Stimulated activated CD4-positive, alpha-beta T cell treated with anti-CD3 and anti-CD28 coated beads, Interleukin-15, amount 100 ng/mL, for 24 hours (primary cell): ENCODE measurements at places on chromosomes 16 and 17.

DNA sequence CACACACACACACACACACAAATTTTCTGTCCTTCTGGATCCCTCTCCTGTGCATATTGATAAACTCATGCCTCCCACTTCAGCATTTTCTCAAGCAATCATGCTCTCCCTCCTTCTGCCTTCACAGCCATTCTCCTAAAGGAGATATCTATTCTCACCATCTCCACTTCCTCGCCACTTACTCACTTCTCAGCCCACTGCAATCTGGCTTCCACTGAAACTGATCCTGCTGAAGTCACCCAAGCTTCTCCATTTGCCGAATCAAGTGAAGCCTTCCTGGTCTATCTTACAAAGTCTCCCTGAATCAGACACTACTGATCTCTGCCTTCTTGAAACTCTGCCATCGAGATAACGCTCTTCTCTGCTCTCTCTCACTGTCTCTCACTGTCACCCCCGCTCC, 54.0 kb upstream of the GNAO1 start:
- no peak for DNase-seq

DNA sequence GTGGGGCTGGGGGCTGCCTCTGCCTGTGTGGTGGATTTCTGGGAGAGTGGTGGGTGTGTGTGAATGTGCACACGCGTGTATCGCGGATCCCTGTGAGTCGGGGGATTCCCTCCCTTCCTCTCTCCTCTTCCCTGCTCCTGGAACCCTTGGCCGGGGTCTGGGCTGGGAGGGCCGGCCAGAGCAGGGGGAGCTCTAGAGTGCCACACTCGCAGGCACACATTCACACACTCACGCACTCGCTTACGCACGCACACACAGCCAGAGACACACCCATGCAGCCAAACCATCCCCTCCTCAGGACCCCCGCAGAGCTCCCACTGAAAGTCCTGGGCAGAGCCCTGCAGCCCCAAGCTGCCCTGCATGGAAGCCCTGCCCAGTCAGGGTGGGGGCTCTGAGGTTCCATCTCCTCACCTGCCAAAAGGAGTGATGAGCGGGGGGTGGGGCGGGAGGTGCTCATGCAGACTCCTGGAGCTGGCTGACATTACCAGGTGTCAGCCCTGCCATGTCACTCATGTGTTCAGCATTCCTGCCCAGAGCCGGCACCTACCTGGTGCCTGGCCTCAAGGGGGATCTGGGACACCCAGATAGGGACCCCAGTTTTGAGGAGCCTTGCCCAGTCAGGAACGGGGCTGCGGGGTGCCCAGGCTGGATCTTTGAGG, 1.9 kb downstream of the NECAB2 start:
- DNase-seq, result no peak

- no peak for DNase-seq
Observed at GRCh38 chr16:21056396-21056795, 94.2 kb downstream of the DNAH3 start.

DNA sequence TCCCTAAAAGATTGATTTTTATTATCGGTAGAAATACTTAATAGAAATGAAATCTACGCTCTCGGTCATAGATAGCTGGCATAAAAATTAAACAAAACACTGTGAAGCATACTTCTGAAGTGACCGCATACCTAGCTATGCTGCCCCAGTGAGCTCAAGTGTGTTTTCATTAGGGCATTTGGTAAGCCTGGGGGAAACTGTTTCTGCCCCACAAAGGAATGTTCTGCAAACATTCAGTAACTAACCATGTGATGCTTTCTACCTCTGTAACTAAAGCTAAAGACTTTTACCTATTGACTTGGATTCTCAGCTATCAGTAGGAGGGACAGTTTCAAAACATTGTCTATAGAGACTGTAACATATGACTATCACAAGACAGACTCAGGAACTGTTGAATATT, 93.5 kb upstream of the HSBP1 start:
- no peak for DNase-seq

DNA sequence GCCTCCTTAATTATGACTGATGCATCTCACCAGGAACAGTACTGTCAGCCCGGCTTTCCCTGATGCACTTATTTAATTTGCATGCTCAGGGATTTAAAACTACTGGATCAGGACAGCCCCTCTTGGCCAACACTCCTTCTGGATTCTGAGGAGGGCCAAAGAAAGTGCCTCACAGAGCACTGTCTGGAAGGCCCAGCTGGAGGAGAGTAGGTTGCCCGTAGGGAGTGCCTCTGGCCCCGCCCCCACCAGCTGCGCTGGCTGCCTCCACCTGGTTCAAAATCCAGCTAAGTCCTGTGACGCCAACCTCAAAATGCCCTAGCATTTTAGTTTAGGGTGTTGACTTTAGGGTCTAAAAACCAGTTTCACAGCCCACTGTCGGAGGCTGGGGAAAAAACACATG, 49.4 kb upstream of the SREBF1 start:
- no peak for DNase-seq

DNA sequence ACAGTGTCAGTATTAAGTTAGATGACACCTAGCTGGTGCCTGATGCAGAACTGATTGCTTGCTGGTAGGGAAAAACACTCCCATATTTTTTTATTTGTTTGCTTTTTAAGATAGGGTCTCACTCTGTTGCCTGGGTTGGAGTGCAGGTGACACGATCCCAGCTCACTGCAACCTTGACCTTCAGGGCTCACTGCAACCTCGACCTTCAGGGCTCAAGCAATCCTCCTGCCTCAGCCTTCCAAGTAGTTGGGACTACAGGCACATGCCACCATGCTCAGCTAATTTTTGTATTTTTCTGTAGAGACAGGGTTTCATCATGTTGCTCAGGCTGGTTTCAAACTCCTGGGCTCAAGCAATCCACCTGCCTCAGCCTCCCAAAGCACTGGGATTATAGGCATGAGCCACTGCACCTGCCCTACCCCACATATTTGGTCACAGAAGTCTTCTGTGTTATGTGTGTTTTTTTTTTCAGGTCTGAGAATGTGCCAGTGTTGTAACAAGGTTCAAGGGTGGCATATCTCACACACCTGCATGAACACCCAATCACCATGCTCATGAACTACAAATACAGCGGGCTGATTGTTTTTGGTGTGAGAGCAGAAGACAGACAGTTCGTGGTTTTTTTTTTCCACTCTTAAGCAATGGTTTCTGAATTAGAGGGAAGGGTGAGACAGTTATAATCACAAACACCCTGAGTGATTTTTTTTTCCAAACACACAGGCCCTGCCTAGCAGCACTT, 22.8 kb downstream of the SPAG9 start:
- DNase-seq, result no peak

DNA sequence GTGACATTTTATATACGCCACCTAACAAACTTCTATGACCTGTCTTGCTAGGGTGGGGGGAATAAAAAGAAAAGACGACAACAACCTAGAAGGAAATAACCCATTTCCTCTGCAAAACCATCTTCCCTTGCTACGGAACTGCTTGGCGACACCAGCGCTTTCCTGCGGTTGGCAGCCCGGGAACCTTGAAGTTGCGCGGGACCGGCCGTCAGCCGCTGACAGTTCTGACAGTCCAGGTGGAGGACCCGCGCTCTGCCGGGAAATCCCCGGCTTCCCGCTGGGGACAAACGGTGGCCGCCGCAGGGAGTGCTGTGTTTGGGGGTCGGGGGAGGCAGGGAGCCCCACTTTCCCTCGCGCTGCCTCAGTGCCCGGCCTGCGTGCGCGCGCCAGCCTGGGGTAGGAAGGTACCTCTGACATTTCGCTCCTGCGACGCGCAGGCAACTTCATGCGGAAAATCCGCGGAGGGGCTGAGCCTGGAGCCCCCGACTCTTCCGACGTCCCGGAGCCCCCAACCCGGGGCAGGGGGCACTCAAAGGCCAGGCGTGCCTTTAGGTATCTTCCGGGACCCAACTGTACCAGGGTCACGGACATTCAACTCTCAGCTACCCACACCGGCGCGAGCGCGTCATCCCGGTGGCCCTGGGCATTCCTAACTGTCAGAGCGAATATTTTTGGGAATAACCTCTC, 516 bp downstream of the SLC16A6 start:
- DNase-seq, result peak; percentile 68
